ENCODE measurements at places on chromosomes 1 and 21. TPM values are rescaled to one million over a fixed set of nuclear protein-coding genes. Genes with fewer than 3 reads are reported as not detected.

DNA sequence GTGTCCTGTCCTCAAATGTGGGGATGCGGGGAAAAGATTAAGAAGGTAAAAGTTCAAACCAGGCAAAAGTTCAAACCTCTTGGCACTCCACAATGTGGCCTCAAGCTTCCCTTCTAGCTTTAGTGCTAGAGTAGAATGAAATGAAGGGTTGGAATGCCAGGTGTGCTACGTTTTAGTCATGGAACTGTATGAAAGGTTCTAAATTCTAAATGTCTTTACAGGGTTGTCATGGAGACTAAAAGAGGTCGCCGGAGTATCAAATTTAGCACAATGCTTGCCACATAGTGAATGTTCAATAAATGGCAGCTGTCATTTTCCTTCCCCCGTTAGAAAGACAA lies 57.2 kb upstream of the LRRC8D start:
- no peak for DNase-seq

DNA sequence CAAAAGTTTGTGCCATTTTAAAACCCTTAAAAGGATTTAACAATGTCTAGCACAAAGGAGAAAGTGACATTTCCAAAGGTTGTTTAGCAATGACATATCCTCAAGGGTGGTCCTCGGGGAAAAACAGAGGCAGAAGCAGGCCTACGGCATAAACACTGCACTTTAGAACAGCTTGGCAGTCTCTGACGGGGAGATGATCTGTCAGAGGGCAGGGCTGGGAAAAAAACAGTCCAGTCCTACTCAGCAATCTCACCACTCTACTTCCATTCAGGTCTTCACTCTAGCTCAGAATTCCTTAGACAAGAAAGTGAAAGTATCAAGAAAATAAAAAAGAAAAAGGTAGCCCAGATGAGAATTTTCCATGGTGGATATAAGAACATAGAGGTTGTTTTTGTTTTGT lies 4.1 kb downstream of the CRYZ start:
- no peak for DNase-seq

DNA sequence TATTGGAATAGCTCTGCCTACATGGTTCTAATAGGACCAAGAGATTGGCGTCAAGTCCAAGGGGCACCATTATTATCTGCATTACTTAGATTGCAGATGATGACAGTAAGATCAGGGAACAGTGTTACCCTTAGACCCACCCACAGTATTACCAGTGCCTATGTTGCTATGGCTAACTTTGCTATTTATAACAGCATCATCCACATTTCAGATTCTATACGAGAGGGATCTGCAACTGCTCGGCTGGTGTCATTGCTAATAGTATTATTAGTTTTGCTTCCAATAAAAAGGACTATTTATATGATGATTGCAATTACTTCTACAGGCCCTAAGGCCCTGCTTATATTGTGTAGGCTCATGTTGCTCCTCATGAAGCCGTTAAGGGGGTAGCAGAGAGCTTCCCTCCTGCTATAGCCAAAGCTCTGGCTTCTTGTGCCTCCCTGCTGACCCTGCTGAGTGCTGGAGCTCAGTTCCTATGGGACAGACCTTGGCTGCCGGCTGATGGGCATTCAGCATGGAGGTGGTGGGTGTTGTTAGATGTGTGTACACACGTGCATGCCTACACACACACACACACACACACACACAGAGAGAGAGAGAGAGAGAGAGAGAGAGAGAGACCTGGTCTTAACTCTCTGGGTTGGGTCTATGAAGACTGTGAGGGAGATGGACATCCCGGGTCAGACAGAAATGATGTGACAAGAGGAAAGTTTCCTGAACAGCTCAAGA lies 1.3 kb downstream of the BCAN start:
- no peak for DNase-seq

- no peak for DNase-seq
Measured at GRCh38 chr1:107499139-107499744, 358.4 kb downstream of the NTNG1 start.

DNA sequence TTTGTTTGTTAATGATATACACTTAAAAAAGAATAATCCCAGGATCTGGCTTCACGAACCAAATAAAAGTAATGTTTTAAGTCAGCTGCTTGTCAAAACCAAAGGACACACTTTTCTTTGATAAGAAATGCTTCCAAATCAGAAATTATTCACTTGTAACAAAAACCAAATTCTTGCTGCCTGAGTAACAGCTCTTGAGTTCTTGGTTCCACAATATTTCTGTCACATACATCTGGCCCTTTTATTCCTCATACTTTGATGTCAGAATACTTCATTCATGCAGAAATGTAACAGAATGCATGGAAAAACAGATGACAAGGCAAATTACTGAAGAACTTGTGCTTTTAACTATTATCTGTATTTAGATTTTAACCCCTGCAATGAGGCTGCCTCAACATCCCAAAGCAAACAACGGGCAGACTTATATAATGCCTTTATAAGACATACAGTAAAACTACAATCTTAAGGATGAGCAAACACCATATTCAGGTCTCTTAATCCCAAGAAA lies 1.5 kb downstream of the VAMP4 start:
- DNase-seq: no peak

DNA sequence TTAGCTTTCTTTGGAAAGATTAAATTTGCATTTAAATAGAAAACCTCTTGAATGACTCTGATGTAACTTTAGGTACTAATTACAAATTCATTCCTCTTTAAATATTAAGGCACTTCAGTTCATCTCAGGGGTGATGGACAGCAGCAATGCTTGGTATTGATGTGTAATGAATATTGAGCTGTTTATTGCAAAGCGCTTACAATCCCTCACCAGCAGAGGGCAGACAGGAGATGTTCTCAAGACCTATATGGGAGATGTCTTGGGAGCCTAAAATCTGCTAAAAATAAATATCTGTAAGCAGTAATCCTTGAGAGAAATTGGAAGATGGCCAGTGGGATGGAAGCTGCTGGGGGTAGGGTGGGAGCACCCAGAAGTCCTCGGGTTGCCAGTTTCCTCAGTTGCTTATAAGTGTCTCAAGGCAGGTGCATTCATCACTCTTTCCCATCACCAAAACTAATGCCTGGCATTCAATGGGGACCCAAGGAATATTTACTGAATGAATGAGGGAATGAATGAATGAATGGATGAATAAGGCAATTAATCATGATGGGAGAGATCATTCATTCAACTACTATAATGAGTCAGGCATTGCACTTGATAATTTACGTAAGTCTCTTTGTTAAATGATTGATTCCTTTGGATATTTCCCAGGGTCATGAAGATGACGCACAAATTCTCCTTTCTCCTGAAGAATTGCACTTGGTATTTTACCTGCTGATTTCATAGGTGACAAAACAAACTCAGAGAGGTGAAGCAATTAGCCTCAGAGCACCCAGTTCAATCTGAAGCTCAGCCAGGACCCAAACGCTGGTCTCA lies 2.3 kb downstream of the KLHDC8A start:
- peak; percentile 63 for DNase-seq

- no peak for DNase-seq
Measured at GRCh38 chr1:8797216-8797615, 20.2 kb downstream of the RERE start.

DNA sequence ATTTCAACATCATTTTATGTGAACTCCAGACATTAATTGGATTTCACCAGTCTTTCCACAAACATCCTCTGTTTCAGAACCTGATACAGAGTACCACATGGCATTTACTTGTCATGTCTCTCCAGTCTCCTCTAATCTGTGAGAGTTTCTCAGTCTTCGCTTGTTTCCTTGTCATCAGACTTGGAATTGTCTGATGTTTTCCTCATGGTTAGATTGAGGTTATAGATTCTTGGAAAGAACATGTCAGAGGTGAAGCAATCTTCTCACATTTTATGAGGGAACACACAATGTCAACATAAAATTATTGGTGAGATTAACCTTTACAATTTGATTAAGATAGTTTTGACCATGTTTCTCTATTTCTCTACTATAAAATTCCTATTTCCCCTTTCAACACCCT lies 74.9 kb upstream of the TMPRSS15 start:
- no peak for DNase-seq

GRCh38 chr1:98384461-98385141 lies 276.9 kb upstream of the SNX7 start:
- DNase-seq: no peak

GRCh38 chr1:40379785-40380452 lies 6.4 kb downstream of the SMAP2 start:
- no peak for DNase-seq

GRCh38 chr1:172745014-172745413 lies 86.1 kb downstream of the FASLG start:
- DNase-seq: peak; percentile 16

- DNase-seq: no peak
Measured at GRCh38 chr1:108590441-108590840, 30.5 kb downstream of the EEIG2 start.

- DNase-seq: no peak
Measured at GRCh38 chr1:187203257-187203656, 374.5 kb downstream of the PLA2G4A start.

DNA sequence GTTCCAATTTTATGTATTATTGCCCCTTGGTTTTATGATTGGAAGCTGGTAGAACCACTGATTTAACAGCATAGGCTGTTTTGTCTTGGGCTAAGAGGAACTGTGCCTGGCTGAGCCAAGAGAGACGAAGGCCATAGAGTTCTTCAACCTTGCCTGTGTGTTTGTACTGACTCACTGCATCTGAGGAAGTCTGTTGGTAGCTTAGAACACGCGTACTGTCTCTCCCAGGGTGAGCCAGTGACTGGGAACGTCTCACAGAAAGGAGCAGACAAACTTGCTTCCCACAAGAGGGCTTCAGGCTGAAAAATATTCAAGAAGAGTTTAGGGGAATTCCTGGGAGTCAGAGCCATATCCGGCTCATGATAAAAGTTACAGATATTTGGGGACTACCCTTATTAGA lies 14.9 kb downstream of the TMEM51 start:
- DNase-seq: no peak

GRCh38 chr1:13760340-13760739 lies 60.4 kb downstream of the PRDM2 start:
- no peak for DNase-seq

DNA sequence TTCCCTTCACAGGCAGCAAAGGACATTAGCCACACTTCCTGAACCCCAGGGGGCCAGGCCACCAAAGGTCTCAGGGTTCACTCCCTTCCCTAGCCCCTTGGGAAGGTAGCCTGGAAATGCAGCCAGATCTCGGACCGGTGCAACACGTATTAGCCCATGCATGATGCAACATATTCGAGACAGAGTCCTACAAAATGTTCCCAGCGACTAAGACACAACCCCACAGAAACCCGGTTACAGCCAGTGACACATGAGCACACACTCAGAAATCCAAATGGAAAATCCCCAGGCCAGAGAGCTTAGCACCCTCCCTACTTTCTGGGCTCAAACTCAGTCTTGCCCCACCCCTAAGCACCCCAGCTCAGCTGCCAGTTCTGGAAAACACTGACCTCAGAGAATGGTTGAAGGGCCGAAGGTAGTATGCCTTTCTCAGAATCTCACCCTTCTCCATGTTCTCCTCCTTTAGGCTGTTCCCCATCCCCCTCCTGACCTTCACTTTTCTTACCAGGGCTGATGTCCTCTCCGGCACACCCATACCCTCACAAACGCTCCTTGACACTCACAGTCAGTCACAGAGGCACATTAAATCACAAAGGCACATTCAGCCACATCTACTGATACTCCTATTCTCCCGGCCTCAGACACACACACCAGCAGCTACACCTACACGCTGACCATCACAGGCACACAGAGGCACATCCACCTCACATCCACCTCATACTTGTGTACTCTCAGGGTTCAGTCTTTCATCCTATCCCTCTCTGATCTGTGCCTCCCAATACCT lies at the start of gene TSPAN1:
Gene TSPAN1, plus strand, starts transcription at position 640 of the 784 bp plus-strand sequence. CDS start 6,021 bp downstream, outside the sequence.
- DNase-seq: no peak

DNA sequence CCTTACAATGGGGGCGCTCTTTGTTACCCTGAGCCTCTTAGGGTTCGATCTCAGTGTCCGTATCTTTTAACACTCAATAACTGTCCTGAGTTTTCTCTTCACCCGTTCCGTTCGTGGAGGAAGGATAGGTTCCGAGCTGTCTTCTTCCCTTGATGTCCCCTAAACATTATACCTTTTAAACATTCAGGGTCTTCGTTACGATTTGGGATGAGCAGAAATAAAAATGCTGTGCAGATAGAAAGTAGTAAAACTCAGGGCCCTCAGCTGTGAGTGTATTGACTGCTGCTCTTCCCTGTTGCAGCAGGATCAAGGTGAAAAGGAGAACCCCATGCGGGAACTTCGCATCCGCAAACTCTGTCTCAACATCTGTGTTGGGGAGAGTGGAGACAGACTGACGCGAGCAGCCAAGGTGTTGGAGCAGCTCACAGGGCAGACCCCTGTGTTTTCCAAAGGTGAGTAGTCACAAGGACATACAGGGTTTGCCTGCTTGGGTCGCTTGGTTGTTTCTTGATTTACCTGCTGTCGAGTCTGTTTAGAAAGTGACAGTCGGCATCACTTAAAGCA lies 784 bp downstream of the RPL11 start:
- no peak for DNase-seq

DNA sequence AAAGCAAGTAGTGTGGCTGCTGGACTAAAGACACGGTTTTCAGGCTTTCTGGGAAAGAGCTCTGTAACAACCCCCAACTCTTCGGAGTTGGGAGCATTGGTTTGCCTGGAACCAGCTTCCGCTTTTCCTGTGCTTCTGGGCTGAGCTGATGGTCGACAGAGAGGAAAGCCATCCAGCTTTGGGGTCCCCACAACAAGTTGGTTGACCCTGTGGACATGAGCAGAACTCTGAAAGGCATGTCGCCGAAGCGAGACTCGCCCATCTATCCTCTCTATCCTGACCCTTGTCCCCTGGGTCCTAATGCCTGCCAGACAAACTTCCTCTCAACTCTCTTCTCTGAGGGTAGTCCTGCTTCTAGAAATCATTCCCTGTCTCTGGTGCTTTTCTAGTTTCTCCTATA lies 31.9 kb upstream of the FCGR2A start:
- DNase-seq: no peak

GRCh38 chr1:155077758-155078445 lies 735 bp upstream of the EFNA3 start:
- DNase-seq: no peak

The PLA2G2D gene
- polyA plus RNA-seq: not detected

The IRF6 gene
- 1.9 TPM for polyA plus RNA-seq

The LCE2B gene
- polyA plus RNA-seq: not detected

The CDC42BPA gene
- polyA plus RNA-seq: 0.07 TPM

The RCSD1 gene
- polyA plus RNA-seq: 251 TPM

The VANGL1 gene
- 6.1 TPM for polyA plus RNA-seq

The KCNH1 gene
- polyA plus RNA-seq: not detected

The TMEM269 gene
- not detected for polyA plus RNA-seq

The FAM177B gene
- polyA plus RNA-seq: not detected

The SPRR2D gene
- polyA plus RNA-seq: not detected

The RHD gene
- polyA plus RNA-seq: 0.42 TPM

The HES4 gene
- polyA plus RNA-seq: 0.21 TPM

The TFF3 gene
- not detected for polyA plus RNA-seq

The IL22RA1 gene
- not detected for polyA plus RNA-seq

Measured in CD4-positive, CD25-positive, alpha-beta regulatory T cell (primary cell).